Stomach (tissue), 19 donors: ENCODE measurements at places on chromosomes 16 and 17. TPM values are rescaled to one million over a fixed set of nuclear protein-coding genes. Genes with fewer than 3 reads are reported as not detected.

The CDH3 gene
- 4.0 TPM for total RNA-seq

DNA sequence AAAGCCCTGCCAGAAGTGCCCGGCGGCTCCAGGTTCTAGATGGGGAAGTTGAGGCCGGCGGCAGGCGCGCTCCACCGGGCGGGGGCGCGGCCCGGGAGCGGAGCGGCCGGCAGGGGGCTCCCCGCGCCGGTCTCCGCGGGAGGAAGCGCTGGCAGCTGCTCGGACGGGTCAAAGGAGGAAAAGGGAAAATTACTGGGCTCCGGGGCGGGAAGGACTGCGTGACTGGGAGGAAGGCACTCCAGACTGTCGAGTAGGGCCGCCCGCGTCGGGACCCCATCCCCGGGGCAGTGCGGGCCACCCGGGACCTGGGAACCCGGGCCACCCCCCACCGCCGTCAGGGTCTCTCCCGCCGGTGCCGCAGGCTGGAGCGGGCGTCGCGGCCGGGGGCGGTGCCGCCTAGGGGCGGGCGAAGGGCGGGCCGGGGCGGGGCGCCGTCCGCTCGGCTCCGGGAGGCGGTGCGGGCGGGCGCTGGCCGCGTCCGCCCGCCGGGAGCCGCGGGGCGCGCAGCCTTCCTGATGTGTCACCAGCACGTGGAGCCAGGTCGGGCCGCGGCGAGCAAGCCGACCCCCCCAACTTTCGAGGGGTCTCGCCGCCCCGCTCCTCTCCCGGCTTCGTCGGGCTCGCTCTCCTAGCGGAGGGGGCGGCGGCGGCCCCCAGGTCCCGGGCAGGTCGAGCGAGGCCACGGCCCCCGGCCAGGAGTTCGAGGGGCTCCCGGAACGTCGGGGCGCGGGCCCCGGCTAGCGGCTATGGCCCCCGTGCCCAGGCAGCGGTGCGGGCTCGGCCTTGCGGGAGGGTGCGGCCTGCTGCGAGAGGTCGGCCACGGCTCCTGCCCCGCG, 167.5 kb downstream of the RAB11FIP4 start:
- no peaks in the 10 kb centered on the region for H3K36me3 ChIP-seq
- peak overlapping the region; percentile 74 for H3K4me3 ChIP-seq
- peak overlapping the region; percentile 90 for H3K27ac ChIP-seq
- no peaks in the 10 kb centered on the region for H3K27me3 ChIP-seq

DNA sequence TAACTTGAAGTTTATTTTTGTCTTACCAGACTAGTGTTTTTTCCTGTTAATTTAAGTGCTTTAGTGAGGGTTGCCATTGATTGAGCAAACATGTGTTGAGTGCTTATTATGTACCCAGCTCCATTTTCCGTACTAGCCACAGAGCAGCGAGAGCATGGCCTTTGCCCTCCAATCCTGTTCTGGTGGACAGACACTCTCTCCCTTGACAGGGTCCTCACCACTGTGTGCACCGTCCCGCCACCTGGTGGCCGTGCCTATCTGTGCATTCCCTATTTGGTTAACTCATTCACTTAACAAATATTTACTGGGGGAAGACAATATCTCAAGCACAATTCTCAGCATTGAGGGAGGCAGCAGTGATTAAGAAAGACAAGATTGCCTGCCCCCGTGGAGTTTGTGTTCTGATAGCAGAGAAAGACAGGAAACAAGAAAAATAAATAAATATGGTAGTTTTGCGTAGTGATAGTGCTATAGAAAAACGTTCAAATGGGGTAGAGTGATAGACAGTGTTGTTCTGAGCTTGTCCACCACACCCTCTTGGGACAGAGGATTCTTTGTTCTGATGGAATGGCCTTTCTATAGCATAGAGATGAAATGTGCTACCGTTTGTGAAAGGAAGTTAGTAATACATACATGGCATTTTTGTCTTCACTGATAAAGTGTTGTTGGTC, 13.0 kb downstream of the CDH13 start:
- H3K27ac ChIP-seq: no peak overlapping the region
- peaks cover 16% of the 10 kb centered on the region for H3K27me3 ChIP-seq
- no peaks in the 10 kb centered on the region for H3K36me3 ChIP-seq
- no peak overlapping the region for H3K4me3 ChIP-seq
- peak; percentile 61 for DNase-seq

The GPR142 gene
- not detected for total RNA-seq

- H3K4me3 ChIP-seq: no peak overlapping the region
- DNase-seq: no peak
- H3K27me3 ChIP-seq: no peaks in the 10 kb centered on the region
- H3K36me3 ChIP-seq: no peaks in the 10 kb centered on the region
These were observed 287.7 kb downstream of the FOXL1 start for GRCh38 chr16:86865851-86866662.

- H3K27me3 ChIP-seq: no peaks in the 10 kb centered on the region
- no peak overlapping the region for H3K27ac ChIP-seq
- H3K4me1 ChIP-seq: peaks cover 16% of the 10 kb centered on the region
- no peak for DNase-seq
- H3K36me3 ChIP-seq: peaks cover 5% of the 10 kb centered on the region
These were observed 15.4 kb downstream of the C17orf78 start for GRCh38 chr17:37391146-37391545.

The RNF222 gene
- total RNA-seq: not detected

DNA sequence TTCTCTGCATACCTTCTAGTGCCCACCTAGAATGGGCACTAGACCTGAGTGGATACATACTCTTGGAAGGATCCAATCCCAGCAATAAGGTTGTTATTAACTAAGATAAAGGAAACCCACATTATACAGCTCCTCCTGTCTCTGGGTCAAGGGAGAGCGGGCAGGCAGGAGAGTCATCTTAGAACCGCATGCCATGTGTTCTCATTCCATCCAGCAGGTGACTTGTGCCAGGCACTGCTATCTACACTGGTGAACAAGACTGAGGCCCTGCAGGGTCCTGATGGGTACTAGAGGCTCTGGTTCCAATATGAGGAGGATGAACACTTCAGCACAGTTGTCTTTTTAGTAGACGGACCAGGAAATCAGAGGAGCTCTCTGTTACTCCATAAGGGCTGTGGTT, 5.9 kb upstream of the CD300H start:
- H3K36me3 ChIP-seq: no peaks in the 10 kb centered on the region
- no peak for DNase-seq
- H3K27me3 ChIP-seq: no peaks in the 10 kb centered on the region
- H3K4me3 ChIP-seq: no peak overlapping the region
- H3K4me1 ChIP-seq: no peaks in the 10 kb centered on the region
- no peak overlapping the region for H3K27ac ChIP-seq

DNA sequence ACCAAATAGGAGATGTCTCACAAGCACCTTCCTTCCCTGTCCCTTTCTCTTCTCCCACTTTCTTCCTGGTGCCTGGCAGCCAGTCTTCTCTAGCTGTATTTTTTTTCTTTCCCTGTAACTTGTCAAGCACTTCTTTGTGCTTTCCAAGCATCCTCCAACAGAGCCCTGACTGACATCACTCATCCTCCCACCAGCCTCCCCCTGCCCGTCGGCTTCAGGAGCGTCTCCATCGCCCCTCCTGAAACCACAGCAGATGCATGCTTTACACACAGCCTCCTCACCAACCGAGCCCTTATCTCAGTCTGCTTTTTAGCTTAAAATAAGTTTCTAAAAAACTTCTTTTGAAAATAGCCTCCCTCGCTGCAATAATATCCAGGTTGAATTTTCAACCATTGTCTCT, 268.7 kb upstream of the CDH5 start:
- no peak overlapping the region for H3K27ac ChIP-seq
- no peaks in the 10 kb centered on the region for H3K36me3 ChIP-seq
- no peak overlapping the region for H3K4me3 ChIP-seq
- no peaks in the 10 kb centered on the region for H3K4me1 ChIP-seq
- DNase-seq: no peak

DNA sequence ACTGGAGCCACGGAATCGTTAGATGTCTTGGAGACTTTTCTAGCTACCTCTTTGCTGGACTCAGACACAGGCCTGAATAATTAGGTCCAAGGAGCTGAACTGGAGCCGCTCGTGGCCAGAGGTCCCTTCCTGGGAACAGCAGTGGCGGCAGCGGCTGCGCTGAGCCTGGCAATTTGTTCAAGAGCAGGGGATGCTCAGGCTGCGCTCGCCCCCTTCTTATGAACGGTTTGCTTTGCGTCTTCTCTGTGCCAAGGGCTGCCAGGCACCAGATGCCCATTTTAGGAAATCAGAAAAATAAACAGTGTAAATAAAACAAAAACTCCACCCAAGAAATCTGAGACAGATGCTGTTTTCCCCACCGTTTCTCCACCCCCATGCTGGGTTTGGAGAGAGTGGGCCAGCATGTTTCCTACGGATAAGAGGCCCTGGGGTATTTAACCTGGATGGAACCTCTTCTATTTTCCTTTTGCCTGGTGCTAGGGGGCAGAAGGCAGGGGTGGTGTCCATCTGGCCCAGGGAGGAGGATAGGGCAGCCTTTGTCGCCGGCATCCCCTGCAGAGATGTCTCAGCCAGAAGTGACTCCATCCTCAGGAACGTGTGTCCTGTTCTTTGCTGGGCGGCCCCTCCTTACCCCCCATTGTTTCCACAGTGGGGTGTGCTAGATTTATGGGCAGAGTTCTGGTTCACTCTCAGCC, 163.4 kb downstream of the SEC14L1 start:
- H3K27me3 ChIP-seq: no peaks in the 10 kb centered on the region
- H3K4me3 ChIP-seq: no peak overlapping the region
- no peak overlapping the region for H3K27ac ChIP-seq
- H3K36me3 ChIP-seq: no peaks in the 10 kb centered on the region

- no peaks in the 10 kb centered on the region for H3K4me1 ChIP-seq
- no peaks in the 10 kb centered on the region for H3K27me3 ChIP-seq
- no peaks in the 10 kb centered on the region for H3K36me3 ChIP-seq
- H3K27ac ChIP-seq: no peak overlapping the region
- H3K4me3 ChIP-seq: no peak overlapping the region
These were observed 235.7 kb downstream of the STX8 start for GRCh38 chr17:9339958-9340357.

The AKAP1 gene
- 49.6 TPM for total RNA-seq

- no peak overlapping the region for H3K4me3 ChIP-seq
- H3K27me3 ChIP-seq: no peaks in the 10 kb centered on the region
- DNase-seq: no peak
- no peaks in the 10 kb centered on the region for H3K4me1 ChIP-seq
- H3K36me3 ChIP-seq: no peaks in the 10 kb centered on the region
These were observed 364.7 kb upstream of the DYNLRB2 start for GRCh38 chr16:80176114-80176513.

The MYOCD gene
- total RNA-seq: 61.4 TPM

DNA sequence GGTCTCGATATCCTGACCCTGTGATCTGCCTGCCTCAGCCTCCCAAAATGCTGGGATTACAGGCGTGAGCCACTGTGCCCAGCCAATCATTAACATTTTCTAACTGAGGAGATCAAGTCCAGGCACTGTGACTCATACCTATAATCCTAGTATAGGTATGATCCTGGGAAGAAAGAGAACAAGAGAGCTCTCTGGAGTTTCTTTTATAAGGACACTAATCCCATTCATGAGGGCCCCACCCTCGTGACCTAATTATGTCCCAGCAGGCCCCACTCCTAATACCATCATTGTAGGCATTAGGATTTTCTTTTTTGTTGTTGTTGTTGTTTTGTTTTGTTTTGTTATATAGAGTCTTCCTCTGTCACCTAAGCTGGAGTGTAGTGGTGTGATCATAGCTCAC, 80.4 kb downstream of the CACNG3 start:
- H3K27me3 ChIP-seq: no peaks in the 10 kb centered on the region
- H3K36me3 ChIP-seq: no peaks in the 10 kb centered on the region
- H3K4me1 ChIP-seq: no peaks in the 10 kb centered on the region
- DNase-seq: no peak

The ZNF174 gene
- 6.6 TPM for total RNA-seq

The SOX8 gene
- total RNA-seq: 0.45 TPM

The GNGT2 gene
- total RNA-seq: not detected

- no peaks in the 10 kb centered on the region for H3K36me3 ChIP-seq
- H3K27me3 ChIP-seq: no peaks in the 10 kb centered on the region
- peak; percentile 85 for DNase-seq
- H3K4me3 ChIP-seq: no peak overlapping the region
These were observed 16.3 kb downstream of the MYL4 start for GRCh38 chr17:47225436-47225858.

DNA sequence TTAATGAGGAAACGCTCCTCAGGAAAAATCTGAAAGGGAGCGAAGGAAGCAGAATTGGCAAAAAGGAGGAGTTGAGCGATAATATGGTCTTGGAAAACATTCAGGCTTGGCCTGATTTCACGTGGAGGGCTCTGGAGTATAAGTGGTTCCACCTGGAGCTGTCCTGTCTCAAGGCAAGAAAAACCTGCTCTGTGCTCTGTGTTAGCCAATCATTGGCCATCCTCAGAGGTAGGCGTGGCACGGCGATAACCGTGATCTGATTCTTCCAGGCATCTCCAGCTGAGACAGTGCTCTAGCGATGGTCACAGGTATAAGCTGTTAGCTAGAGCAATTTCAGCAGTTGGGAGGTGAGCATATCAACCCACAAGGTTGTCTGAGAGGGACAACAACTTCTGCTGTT, 450.5 kb upstream of the MAF start:
- H3K36me3 ChIP-seq: no peaks in the 10 kb centered on the region
- DNase-seq: no peak
- H3K4me1 ChIP-seq: peaks cover 10% of the 10 kb centered on the region
- no peak overlapping the region for H3K27ac ChIP-seq

GRCh38 chr17:73833775-73834488, 189.7 kb upstream of the SDK2 start:
- no peak for DNase-seq
- H3K4me1 ChIP-seq: no peaks in the 10 kb centered on the region
- H3K4me3 ChIP-seq: no peak overlapping the region

DNA sequence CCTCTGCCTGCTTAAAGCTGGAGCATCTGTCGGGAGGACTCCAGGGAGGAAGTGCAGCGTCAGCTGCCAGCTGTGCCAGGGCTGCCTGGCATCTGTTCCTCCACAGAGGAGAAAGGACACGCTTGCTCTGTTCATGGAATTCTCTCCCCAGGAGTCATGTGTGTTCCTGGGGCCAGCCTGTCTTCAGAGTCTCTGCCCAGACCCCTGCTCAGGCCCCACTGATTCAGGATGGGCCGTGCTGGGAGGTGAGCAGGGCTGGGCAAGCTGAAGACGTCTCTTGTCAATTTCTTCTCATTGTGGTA, 24.2 kb downstream of the CRISPLD2 start:
- H3K27ac ChIP-seq: peak overlapping the region; percentile 96
- H3K36me3 ChIP-seq: peaks cover 69% of the 10 kb centered on the region
- H3K4me3 ChIP-seq: no peak overlapping the region
- peaks cover 29% of the 10 kb centered on the region for H3K4me1 ChIP-seq
- no peaks in the 10 kb centered on the region for H3K27me3 ChIP-seq

The TIGD7 gene
- total RNA-seq: 8.3 TPM

The NEUROD2 gene
- total RNA-seq: not detected

GRCh38 chr17:77637818-77638575, 320.5 kb upstream of the TNRC6C start:
- H3K27me3 ChIP-seq: no peaks in the 10 kb centered on the region
- no peak for DNase-seq
- H3K27ac ChIP-seq: no peak overlapping the region
- H3K36me3 ChIP-seq: no peaks in the 10 kb centered on the region
